ENCODE measurements at places on chromosomes 3 and 15.

DNA sequence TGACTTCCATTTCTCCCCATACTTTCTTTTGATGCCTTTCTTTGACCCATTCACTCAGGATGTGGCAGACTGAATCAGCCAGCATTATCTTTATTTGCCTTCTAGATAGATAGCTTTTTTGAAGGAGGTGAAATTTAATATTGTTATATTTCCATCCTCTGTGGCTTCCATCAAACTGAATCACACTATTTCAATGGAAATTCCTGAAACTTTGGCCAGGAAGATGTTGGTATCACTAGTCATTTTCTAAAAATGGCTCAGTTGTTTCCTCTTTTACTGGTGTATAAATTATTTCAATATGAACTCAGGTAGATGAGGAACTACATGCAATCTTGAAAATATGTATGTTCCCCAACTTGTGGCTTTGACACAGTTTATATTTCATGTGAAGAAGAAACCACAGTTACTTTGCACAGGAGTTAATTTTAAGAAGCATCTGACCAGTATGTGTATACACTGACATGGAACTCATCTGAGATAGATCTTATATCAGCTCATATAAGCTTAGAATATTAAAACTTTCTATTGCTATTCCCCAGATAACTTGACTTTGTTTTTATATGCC is 248.3 kb downstream of the CGGBP1 start:
- DNase-seq: no peak

DNA sequence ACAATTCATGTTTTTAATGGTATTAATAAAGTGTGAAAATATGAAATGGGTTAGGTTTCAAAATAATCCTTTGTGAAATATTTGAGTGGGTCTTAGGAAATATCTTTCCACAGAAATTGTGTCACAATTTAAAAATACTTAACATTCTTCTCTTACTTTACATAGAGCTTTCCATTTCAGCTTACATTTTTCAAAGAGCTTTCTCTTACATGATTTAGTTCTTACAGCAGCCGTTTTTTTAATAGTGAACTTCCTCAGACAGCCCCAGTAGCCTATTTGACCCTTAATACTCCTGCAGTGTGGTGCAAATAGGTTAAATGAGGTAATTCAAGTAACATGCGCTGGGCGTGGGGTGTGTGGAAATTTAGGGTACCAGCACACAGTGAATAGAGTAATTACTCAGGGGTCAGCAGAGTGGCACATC is 21.8 kb downstream of the P2RY12 start:
- no peak for DNase-seq

- no peak for DNase-seq
These were observed 9.7 kb upstream of the SCAANT1 start for GRCh38 chr3:63921741-63922482.

GRCh38 chr3:18747383-18747782 is 322.2 kb upstream of the SATB1 start:
- no peak for DNase-seq

GRCh38 chr3:174858353-174858752 is 781 bp upstream of the NAALADL2 start:
- no peak for DNase-seq

Measured in NCI-H2171 treated with DMSO at 0.1 percent for 48 hours (cell line).